ENCODE measurements at places on chromosomes 6 and 20.

DNA sequence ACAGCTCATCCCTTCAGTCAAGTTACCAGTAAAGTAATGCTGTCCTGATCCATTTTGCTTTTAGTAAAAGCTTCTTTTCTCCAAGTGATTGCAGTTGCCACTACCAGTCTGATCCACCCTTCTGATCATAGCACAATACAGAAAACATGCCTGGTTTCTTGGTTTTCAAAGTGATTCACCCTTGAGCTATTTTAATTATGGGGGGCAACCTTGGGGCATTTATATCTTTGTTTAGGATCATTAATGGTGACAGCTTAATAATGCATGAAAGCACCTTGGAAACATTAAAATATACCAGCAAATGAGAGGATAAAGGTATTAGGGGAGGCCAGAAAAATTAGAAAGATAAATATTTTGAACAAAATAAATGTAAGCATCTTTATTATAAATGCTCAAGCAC lies 38.4 kb downstream of the LRRC1 start:
- no peak for DNase-seq

DNA sequence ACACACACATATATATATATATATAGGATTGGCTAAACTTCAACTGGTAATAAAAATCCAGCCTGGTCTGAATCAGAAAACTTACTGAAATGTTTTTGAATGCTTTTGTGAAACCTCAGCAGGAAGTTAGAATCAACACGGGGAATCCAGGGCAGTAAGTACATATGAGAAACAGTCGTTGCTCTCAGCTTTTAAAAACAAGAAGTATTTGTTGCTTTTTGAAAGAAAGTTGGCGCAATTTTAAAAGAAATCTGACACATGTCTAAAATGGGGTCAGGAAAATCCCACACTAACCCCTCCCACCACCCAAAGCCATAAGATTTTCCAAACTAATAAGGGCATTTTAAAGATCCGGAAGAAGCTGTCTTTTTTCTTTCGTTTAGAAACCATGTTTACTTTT lies 11.5 kb upstream of the CCDC170 start:
- DNase-seq = peak; percentile 10

DNA sequence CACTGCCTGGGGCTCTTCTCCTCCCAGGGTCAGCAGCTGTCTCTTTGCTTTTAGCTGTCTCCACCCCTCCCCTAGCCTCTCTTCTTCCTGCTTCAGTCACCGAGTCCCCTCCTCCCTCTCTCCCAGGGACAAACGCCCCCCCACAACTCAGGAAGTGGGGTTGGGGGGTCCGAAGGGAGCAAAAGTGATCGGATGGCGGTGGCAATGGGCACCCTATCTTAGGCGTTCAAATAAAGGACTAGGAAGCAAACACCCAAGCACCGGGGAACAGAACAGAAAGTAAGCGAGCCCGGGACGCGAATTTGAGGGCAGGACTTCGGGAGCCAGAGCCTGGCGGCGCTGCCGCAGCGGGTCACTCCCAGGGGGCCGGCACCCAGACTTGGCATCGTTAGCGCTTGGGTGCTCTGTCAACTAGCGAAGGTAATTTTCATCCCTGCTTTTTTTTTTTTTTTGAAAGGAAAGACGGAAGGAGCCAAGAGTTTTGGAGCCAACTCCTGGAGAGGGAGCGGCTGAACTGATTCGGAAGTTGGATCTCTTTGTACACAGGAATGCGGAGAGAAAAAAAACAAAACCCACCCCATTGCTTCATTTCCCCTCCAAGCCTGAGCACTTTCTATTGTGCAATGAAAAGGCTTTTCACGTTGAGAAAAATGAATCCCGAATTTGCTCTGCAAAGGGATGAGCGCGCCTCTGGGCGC lies 815 bp upstream of the ITPR3 start:
- DNase-seq = peak; percentile 65

DNA sequence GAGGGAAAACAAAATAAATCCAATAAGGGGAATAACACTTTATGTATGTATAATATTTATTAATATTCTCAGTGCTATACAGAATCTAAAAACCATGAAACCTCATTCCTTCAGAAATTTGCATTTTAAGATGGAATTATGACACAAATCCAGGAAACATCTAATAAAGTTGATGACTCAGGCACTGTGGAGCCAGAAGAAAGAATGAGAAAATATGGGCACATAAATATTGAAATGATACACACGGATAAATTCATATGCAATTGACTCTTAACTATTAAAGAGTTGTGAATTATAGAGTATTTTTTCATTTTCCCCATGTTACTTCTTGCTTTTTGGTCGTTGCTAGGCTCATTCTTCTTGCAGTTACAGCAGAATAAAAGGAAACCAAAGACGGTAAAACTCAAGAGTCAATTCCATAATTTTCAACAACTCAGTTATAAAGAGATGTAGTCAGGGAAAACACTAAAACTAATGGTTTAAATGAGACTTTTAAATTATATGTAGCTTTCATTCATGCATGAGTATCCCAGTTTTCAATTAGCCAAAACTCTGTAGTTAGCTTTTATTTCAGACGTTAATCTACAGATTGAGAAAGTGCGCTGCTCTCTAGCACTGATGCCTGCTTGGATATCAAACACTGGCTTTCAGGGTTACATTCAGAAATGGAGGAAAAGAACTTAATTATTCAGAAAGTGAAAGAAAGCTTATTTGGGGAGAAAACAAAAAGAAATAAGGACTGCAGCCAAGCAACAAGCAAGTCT lies 95.4 kb downstream of the ADGRB3 start:
- no peak for DNase-seq

- DNase-seq = no peak
These were observed 4.6 kb upstream of the NAA20 start for GRCh38 chr20:20012541-20012940.

DNA sequence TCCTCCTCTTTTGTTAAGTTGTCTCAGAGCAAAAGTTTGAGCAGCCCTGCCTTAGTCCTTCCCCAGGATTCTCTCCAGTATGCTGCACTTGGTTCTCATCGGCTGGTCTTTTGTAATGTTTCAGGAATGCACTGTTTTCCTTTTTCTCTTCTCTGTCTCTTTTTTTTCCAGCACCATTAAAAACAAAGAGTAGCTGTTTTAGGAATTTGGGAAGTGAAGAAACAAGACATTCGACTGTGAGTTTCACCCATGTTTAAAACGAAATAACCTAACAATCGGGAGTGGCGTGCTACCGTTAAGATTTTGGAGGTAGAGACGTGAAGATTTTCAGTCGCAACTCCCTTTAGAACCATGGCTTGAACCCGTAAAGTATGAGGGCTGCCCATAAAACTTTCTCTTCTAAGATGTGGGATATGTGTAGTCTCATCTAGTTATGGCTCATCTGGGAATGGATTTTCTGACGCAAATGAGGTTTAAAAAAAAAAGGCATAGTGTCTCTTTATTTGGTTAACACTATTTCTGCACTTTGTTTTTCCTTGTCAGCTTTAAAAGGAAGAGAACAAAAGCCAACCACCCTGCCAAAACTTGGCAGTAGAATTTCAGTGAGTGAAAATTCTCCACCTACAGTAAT lies 35.9 kb upstream of the RAB23 start:
- no peak for DNase-seq

DNA sequence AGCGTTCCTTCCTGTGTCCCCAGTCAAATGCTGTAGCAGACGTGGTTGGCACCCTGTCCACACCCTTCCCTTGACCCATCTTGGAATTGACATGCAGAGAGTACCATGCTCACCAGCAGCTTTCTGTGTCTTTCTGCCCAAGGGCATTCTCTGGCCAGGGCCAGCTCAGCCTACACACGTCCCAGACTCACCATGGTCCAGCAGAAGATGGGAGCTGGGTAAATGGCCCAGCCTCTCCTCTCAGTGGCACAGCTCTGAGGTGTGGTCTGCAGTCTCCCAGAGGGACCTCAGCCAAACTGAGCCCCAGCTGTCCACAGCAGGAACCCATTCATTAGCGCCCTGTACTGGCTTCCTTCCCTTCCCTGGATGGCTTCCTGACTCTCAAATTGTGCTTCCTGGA lies 31.1 kb upstream of the BLCAP start:
- DNase-seq = no peak

GRCh38 chr6:41058783-41059181 lies 5.8 kb downstream of the APOBEC2 start:
- no peak for DNase-seq

GRCh38 chr6:116059713-116060571 lies 749 bp downstream of the FRK start:
- peak; percentile 71 for DNase-seq

- peak; percentile 34 for DNase-seq
These were observed 439.8 kb downstream of the BMP2 start for GRCh38 chr20:7207186-7207798.

DNA sequence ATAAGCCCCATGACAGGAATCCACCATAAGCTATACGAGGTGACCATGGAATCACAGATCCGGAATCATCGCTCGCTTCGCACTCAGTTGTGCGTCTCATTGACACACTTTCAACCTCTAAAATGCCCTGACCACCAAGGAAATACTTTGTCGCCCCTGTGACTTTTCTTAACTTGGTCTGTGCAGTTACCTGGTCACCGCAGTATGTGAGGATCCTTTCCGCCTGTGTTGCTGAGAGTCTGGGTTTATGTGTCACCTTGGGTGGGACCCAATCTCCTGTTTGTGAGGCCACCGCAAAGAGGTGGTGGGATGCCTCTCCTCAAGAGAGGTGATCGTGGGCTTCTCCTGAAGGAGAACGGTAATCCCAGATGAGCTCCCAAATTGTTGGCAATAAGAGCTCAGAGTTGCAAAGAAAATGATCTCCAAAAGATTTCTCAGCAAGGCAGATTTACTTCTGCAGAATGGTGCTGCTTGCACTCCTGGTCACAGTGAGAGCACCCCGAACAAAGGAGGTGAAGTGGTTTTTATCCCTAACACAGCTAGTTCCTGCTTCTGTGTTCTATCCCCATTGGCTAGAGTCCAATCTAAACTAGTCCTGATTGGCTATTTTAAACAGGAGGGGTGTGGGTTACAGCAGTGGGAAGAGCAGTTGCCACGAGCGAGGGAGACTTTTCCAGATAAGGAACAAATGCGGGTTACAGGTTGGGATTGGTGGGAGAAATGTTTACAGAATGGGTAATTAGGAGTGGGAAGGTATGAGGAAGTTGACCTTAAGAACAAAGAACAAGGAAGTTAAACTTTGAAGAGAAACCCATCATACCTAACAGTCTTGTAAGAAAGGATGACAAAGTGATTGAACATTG lies 9.1 kb upstream of the ZNFX1 start:
- DNase-seq = peak; percentile 88

DNA sequence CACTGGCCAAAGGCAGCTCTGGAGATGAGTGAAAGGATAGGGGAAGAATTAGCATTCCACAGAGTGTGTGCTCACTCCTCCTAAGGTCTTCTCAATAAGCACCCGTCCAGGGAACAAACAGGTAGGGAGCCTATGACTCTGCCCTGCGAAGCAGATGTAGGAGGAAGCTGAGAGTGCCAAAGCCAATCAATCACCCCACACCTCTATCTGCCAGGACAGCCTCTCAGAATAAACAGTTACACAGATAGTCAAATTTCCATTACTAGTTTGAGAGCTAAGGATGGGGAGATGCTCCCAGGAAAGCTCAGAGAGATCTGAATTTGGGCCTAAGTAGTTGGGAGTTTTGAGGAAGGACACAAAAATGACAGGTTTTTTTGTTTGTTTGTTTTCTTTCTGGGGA lies 40.5 kb upstream of the SLA2 start:
- DNase-seq = no peak

DNA sequence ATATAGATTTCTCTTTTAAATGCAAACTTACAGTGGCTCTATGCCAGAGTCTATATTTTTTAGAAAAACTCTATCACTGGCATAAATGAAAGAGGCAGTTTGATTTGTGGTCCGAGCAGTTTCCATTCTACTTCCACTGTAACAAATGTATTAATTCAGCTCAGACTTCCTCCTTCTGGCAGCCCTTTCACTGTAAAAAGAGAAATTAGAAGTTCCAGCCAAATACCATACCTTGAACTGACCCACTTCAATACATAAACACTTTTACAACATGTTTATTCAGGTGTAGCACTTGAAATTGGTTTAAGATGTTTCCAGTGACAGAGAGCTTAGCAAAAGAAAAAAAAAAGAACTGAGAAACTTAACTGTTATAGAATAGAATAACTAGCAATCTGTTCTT lies 99.3 kb downstream of the BMP5 start:
- DNase-seq = no peak

GRCh38 chr6:47653706-47654105 lies 44.7 kb upstream of the ADGRF4 start:
- peak; percentile 59 for DNase-seq

DNA sequence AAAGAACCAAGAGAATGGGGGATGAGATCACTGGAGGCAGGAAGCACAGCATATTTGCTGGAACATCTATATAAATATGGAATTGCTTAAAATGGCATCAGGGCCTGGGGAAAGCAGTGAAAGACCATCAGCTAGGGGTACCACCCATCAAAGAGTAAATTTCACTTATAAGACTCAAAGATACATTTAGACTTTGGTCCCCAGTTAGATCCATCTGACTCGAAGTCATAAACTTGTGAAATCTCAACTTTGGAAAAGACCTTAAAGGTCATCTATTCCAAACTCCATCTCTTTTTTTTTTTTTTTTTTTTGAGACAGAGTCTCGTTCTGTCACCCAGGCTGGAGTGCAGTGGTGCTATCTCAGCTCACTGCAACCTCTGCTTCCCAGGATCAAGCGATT lies 109.8 kb downstream of the UNC5CL start:
- no peak for DNase-seq

Data from epithelial cell of esophagus (primary cell).